ENCODE measurements at places on chromosomes 5 and 9.

DNA sequence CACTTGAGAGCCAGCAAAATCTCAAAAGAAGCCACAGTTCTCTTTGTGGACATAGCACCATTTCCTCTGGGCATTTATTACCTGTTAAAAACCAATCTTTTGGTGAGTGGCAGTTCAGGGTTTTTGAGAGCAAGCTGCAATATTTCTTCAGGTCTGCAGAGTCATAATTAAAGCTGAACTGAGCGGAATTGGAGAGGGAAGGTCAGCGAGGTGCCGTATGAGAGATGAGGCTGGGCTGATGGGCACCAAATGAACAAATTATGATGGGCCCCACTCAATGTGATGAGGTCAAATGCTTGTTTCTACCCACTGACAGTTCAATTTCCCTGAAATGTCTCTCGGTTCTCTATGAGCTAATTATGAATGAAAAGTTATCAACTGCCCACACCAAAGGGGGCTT lies 231.9 kb downstream of the AP3B1 start:
- DNase-seq, result no peak

GRCh38 chr9:73269430-73270101 lies 117.9 kb downstream of the ANXA1 start:
- no peak for DNase-seq

DNA sequence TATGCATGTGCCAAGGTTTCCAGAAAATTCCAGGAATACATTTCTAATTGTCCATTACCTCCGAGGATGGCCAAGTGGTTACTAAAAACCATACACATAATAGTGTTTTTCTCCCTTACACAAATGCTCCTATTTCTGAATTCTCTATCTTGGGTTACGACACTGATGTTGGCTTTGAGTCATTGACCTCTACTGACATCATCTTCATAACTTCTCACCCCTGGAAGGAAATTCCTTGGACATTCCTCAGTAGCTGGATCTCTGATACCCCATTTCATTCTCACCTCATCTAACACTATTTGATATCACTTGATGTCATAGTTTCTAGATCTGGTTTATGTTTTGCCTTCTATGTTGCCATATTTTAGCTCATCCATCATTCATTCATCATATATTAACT lies 287.2 kb downstream of the CTNND2 start:
- DNase-seq, result no peak

GRCh38 chr9:14180093-14180959 lies 133.6 kb downstream of the NFIB start:
- DNase-seq, result no peak

- no peak for DNase-seq
Observed at GRCh38 chr5:103519550-103519949, 43.0 kb downstream of the NUDT12 start.

DNA sequence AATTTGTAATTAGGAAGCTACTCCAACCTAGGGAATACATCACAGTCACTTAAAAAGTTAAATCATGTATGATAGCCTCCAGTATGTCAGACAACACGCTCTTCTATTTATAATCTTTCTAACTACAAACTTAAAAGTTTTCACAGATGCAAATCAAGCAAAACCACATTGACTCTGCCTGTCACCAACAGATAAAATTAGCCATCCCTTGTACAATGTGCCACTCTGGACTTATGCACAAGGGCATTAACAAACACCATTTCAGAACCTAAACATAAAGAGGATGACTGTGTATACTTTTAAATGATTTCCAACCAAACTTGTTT lies 14.7 kb downstream of the ERP44 start:
- DNase-seq, result no peak

DNA sequence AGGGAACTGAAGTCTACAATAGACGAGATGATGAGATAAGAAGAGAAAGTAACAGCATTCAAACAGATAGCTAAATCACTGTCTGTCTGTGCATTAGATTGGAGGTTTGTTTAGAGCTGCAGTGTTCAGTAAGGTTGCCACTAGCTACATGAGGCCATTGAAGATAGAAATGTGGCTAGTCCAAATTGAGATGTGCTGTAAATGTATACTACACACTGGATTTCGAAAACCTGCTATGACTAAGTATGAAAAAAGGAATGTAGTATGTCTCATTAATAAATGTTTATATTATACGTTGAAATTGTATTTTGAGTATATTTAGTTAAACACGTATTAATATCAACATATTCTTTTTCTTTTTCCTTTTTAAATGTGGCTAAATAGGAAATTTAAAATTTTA lies 142.1 kb downstream of the XRCC4 start:
- no peak for DNase-seq

DNA sequence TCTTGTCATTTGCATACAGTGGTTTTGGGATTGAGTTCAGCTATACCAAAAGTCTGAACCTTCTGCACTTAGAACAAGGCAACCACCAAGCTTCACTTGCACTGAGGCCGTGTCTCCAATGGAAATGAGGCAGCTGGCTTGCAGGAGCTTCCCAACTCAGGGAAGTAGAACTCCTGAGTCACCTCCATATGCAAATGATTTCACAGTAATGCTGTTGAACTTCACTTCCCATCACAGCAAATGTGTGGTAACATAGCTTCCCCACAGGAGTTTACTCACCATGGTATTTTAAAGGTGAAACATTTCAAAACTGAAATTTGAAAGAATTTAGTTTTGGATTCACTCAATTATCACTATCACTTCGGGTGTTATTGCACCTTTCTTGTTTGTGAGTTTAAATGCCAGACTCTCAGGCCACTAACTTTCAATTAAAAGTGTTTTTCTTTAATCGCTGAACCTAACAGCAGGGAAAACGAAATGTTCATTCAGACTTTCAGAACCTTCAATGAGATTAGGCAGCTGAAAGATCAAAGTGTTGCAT lies 9.0 kb downstream of the CD274 start:
- peak; percentile 35 for DNase-seq

DNA sequence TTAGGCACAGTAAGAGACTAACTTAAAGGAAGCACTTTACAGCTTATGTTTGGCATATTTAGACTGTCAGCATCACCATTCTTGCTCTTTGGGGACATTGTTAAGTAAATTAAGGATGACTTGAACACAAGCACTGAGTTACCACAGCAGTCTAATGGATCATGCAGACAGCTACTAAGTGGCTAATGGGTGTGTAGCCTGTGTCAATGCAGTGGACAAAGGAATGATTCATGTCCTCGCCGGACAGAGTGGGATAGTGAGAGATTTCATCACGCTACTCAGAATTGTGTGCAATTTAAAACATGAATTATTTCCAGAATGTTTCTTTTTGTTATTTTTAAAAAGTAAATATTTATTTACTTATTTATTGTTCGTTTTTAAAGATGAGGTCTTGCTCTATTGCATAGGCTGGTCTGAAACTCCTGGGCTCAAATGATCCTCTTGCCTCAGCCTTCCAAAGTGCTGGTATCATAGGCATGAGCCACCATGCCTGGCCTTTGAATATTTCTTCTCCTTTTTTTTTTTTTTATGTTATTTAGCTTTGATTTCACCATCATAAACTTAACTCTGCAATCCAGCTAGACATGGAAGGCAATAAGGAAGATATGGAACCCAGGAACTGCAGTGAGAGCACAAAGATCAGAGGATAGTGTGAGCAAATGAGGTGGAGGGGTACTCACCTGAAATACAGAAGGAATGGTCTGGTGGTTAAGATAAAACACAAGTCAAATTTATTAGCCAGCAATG lies 53.0 kb upstream of the KLF4 start:
- no peak for DNase-seq

- DNase-seq, result no peak
Observed at GRCh38 chr9:94941211-94941875, 214.8 kb downstream of the AOPEP start.

DNA sequence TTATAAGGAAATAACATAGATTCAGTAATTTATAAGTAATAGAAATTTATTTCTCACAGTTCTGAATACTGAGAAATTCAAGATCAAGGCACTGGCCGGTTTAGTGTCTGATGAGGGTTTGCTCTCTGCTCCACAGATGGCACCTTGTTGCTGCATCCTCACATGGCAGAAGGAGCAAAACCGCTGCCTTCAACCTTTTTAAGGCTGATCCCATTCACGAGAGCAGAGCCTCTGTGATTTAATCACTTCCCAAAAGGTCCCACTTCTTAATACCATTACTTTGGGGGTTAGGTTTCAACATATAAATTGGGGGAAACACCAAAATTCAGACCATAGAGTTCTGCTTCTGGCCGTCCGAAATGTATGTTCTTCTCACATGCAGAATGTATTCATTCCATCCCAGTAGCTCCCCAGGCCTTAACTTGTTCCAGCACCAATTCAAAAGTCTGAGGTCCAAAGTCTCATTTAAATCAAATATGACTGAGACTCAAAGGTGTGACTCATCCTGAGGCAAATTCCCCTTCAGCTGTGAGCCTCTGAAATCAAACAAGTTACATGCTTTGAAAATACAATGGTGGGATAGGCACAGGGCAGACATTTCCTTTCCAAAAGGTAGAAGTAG lies 30.6 kb downstream of the BAAT start:
- no peak for DNase-seq

DNA sequence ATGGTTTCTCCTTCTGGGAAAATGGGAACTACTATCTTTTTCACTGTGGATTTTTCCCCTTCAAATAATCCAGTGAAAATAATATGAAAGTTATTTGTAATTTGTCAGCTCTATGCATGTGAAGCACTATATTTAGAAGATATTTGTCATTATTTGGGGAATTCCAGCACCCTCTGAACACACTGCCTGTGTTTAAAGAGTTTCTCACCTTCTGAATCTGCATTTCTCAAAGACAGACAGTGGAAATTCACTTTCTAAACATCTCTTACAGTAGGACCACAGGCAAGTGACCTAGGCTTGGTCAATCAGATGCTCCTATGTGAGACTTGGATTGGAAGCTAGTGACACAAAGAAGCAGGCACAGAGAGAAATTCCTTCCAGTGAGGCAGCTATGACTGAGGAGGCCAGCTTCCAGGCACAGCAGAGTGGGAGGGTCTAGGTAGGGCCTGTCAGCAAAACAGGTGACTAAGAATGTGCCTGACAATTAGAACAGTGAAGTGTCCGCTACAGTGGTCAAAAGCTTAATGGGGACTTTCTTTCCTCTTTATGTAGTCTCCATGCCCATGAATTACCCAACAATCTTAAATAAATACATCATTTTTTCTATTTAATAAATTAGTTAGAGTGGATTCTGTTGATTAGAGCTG lies 167.2 kb downstream of the HMHB1 start:
- DNase-seq, result no peak

- no peak for DNase-seq
Observed at GRCh38 chr5:88886746-88887341, 3.9 kb upstream of the MEF2C start.

DNA sequence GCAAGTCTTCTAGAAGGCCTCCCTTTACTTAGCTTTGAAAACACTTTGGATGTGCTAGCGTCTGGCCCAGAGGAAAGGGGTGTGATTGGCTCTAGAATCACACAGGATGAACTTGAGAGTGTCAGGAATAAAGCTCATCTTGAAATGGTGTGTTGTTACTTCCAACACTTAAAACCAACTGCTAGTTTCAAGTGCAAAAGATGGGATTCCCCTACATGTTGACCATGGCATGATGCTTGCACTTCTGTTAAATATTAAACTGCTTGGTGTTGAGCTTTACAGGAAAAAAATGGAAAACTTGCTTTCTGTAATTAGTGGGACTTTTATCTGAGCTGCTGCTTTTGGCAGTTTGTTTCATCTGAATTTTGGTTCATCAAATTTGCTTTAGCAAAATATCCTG lies 261.1 kb downstream of the MED10 start:
- DNase-seq, result no peak

DNA sequence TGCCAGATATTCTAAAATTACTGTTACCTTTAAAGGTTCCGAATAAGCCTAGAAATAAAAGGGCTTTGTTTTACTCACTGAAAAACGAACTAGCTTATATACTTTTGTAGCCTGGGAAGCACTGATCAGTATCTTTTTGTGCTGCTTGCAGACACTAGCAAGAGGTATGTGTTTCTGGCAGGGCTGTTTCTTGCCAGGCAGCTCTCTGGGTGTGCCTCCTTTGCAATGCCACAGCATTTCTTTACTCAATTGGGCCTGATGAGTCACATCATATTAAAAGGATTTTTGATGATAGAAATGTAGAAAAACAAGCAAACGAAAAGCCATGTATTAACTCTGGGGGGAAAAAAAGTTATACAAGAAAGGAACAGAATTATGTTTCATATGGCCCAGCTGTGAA lies 35.6 kb downstream of the CD180 start:
- DNase-seq, result peak; percentile 42

- peak; percentile 95 for DNase-seq
Observed at GRCh38 chr5:172806897-172807672, 27.0 kb upstream of the ERGIC1 start.

GRCh38 chr5:132003170-132003744 lies 8.2 kb downstream of the ACSL6 start:
- DNase-seq, result no peak

GRCh38 chr5:103139264-103139865 lies 19.3 kb downstream of the PPIP5K2 start:
- DNase-seq, result peak; percentile 84

- no peak for DNase-seq
Observed at GRCh38 chr5:73625372-73625943, 538 bp upstream of the ARHGEF28 start.

DNA sequence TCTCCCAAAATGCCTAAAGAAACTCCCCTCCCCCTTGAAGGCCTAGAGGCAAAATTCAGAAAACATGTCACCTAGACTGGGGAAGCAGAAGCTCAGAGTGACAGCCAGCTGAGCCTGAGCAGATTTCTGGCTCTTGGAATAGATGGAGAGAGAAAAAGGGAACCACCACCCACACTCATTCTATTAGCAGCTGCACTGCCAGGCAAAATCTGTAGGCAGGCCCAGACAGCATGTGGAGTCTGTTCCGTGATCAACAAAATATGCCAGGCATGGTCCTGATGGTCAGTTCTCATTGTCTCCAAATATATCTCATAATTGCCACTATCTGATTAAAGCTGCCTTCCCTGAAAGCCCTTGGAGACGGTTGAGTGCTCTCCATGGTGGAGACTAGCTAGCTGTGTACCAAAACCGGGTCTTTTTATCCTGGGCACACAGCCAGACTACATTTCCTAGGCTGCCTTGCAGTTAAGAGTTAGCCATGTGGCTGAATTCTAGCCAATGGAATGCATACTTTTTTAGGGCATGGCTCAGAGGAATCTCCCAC lies 131.7 kb upstream of the GPR151 start:
- DNase-seq, result no peak

DNA sequence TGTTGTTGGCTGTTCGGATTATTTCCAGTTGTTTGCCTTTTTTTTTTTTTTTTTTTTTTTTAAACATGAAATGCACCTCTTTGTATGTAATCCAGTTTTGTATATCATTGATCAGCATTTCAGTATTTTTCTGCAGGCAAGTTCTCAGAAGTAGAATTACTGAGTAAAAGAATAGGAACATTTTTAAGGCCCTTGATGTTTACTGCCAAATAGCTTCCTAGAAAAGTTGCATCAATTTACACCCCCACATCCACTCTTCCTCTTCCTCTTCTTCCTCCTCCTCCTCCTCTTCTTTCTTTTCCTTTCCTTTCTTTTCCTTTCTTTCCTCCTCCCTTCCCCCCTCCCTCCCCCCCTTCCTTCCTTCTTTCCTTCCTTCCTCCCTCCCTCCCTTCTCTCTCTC lies 69.4 kb upstream of the ENTREP1 start:
- no peak for DNase-seq

- DNase-seq, result no peak
Observed at GRCh38 chr5:168390491-168390890, 95.8 kb upstream of the RARS1 start.

Data from CD4-positive, alpha-beta T cell treated with Interleukin-4 for 1 hour (primary cell).